ENCODE measurements at places on chromosomes 12 and 14.

DNA sequence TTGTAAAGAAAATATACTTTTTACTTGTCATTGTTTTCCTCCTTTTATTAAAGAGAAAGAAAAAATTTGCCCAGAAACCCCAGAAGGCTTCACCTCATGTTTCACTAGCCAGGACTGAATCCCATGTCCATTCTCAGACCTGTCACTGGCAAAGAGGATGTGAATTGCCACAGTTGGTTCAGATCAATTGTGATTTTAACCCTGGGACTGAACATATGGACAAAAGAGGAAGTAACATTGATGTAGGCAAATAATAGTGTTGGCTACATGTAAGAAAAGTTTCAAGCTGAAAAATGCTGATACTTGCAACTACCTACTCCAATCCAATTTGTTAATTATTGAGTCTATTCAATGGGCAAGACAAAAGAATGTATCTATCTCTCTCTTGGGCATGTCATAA lies 8.6 kb upstream of the CCDC196 start:
- DNase-seq, result no peak

GRCh38 chr12:47741340-47741703 lies 16.0 kb upstream of the ENDOU start:
- DNase-seq, result peak; percentile 37

GRCh38 chr12:19946550-19946949 lies 421.8 kb upstream of the PDE3A start:
- DNase-seq, result no peak

- no peak for DNase-seq
Observed at GRCh38 chr12:103455020-103455763, 40.6 kb downstream of the C12orf42 start.

DNA sequence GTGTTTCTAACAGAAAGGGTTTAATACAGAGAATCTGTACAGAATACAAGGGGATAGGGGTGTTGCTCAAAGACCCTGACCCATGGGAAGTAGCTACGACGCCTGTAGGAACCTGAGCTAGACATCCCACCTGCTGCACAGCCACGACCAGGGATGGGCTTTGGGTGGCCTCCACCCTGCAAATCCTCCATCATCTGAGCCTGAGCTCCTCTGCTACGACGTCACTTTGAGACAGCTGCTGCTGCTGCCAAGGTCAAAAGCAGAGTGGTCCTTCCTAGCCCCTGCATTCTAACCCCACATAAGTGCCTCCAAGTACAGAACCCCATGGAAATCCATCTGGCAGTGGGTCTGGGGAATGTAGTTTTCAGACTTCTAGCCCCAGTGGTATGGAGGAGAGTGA lies 43.8 kb downstream of the JAG2 start:
- no peak for DNase-seq

- DNase-seq, result no peak
Observed at GRCh38 chr14:69247676-69248440, 12.1 kb upstream of the GALNT16 start.

DNA sequence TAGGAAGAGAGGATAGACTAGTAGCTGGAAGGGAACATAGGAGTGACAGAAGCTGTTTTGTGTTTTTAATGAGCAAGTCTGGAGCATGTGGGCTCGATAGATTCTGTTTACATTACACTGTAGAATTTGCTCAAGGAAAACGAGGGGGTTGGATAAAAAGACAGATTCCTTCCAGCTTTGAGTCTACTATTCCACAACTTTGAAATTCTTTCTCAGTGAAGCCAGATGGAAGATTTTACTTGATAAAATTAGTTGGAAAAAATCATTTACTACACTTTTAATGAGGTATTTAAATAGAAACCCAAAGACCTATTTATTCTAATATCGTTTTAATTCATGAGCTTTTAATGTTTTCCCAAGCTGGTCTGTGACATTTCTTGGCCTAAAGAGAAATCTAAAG lies 19.5 kb upstream of the EPS8 start:
- DNase-seq, result no peak

DNA sequence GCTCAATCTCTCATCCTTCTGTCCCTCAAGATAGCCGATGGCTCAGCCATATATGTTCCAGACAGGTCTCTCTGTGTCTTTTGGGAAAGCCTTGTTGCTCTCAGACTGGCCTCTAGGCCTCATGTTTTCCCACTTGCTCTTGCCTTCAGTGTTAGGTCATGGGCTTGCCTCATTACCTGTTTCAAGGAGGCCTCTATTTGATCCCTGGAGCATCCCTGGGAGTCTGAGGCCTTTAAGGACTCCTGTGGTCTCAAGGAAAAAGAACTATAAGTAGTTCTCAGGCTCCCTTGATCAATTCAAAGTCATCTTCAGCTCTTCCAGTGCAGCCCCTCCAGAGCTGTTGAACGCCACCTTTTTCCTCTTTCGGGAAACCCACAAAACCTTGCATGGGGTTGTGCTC lies 47.9 kb downstream of the NTF3 start:
- no peak for DNase-seq

DNA sequence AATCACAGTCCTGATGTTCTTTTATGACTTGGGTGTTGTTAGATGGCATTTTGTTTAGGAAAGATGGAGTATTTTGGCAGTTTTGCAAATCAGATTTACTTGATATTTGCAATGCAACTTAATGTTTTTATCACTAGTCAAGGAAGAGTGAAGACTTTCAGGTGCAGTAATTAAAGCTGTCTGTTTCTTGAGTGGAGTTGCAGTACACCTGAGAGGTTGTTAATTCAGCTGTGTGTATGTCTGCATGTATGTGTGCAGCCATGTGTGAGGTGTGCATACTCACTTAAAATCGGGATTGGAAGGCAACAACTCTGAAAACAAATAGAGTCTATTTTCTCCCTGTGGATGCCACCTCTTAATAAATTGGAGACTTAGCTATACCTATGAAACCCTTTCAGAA lies 94.5 kb downstream of the RMST start:
- DNase-seq, result no peak

- DNase-seq, result no peak
Observed at GRCh38 chr14:45868377-45868776, 615.4 kb upstream of the MIS18BP1 start.

GRCh38 chr12:105590571-105590970 lies 260.1 kb downstream of the C12orf75 start:
- DNase-seq, result no peak

DNA sequence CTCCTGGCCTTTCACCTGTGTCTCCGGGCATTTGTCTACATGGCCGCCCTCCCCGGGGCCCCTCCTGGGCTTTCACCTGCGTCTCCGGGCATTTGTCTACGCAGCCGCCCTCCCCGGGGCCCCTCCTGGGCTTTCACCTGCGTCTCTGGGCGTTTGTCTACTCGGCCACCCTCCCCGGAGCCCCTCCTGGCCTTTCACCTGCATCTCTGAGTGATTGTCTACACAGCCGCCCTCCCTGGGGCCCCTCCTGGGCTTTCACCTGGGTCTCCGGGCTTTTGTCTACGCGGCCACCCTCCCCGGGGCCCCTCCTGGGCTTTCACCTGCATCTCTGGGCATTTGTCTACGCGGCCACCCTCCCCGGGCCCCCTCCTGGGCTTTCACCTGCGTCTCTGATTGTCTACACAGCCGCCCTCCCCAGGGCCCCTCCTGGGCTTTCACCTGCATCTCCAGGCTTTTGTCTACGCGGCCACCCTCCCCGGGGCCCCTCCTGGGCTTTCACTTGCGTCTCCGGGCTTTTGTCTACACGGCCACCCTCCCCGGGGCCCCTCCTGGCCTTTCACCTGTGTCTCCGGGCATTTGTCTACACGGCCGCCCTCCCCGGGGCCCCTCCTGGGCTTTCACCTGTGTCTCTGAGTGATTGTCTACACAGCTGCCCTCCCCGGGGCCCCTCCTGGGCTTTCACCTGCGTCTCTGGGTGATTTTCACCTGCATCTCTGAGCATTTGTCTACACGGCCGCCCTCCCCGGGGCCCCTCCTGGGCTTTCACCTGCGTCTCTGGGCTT lies 68.0 kb upstream of the GALNT9 start:
- no peak for DNase-seq

DNA sequence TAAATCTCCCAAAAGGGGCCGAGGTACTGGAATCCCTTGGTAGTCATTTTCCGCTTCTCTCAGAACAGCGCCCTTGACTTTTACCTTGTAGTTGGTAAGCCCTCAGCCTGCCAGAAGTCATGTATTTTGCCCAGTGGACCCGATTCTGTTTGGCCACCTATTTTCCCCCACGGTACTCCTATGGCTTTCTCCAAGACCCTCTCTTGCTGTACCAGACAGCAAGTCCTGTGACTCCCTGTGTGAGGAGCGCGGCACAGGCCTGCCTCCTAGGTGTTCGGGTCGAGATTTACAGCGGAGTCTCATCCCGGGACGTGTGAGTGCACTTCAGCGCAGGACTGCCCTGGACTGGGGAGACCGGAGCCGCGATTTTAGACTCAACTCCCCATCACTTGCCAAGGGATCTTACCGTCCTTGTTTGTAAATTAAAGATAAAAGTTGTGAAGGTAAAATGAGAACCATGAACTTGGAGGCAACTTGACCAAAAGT lies 1.1 kb upstream of the MBD6 start:
- no peak for DNase-seq

DNA sequence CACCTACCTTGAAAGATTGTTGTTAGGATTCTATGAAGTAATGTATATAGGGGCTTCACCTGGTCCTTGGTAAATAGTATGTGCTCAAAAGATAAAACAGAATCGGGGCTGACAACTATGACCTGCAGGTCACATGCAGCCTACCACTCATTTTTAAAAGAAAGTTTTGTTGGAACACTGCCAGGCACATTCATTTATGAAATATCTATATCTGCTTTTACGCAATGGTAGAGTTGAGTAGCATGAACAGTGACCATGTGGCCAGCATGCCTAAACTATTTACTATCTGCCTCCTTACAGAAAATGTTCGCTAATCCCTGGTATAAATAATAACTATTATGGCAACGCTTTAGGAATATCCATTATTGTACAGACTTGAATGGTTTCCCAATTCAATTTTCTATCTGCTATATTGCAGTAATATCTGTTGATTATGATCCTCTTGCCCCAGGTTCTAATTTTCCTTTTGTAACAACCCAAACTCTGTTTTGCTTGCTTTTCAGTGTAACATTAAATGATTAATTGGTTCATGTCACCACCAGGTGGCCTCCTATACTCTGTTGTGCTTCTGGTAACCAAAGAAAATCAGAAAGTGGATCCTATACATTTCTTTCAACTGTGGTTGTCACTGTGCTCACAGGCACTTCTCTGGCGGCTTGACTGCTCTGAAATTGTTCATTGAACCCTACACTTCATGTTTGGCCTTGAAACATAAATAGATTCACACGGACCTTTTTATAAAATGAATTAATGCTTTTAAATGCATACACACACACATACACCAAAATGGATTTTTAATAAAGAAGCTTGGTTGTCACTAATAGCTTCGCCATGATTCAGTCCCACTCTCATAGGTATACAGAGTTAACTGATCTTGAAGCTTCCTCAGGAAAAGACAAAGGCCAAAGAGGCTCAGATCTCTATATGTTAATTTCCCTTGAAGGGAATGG lies 227.7 kb upstream of the NPAS3 start:
- DNase-seq, result no peak

- DNase-seq, result no peak
Observed at GRCh38 chr14:105890474-105891220, 364.3 kb downstream of the TMEM121 start.

GRCh38 chr12:131381716-131382430 lies 329.0 kb upstream of the SFSWAP start:
- DNase-seq, result no peak

- DNase-seq, result no peak
Observed at GRCh38 chr14:22221508-22221907, 367.5 kb downstream of the DAD1 start.

- DNase-seq, result no peak
Observed at GRCh38 chr12:3715999-3716398, 36.9 kb downstream of the CRACR2A start.

Measured in stimulated activated CD4-positive, alpha-beta T cell treated with anti-CD3 and anti-CD28 coated beads, TNF-alpha, amount 100 ng/mL, for 1 hour (primary cell).